ENCODE measurements at places on chromosomes 7 and 10.

DNA sequence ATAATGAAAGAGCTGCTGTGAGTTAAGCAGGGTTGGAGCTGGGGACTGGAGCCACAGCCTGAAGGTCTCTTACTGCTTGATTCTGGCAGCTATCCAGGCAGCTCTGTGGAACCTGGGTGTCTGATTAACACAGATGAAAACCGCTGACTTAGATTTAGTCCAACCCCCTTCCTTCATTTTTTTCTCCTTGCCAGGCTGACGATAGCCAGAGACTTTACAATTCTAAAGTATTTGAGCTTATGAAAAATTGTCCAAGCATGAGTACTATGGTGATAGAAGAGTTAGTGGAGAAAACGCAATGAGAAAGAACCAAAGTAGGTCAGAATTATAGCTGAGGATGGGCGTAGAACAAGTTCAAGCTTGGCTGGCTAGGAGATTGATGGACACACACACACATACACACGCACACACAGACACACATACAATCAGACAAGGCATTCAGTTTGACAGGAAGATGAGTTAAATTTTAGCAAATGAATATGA is 13.5 kb upstream of the GPR85 start:
- DNase-seq, result no peak

DNA sequence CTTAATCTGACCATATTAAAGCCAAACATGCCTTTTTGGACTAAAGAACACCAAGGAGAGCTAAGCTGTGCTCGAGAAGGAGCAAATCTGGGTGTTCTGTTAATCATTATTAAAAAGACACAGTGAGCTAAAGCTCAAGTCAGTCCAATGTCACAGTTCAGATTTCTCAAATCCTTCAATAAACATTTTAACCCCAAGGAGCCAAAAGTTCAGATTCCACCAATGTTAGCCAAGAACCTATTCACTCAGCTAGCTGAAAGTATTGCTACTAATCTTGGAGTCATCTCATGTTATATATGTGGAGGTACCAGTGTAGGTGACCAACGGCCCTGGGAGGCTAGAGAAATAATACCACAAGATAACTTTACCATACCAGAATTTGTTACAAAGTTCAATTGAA is 14.5 kb upstream of the ZNF33B start:
- no peak for DNase-seq

- DNase-seq, result no peak
These were observed 35.3 kb downstream of the VSTM4 start for GRCh38 chr10:49080071-49080470.

- DNase-seq, result no peak
These were observed 35.9 kb upstream of the FZD9 start for GRCh38 chr7:73397521-73398281.

DNA sequence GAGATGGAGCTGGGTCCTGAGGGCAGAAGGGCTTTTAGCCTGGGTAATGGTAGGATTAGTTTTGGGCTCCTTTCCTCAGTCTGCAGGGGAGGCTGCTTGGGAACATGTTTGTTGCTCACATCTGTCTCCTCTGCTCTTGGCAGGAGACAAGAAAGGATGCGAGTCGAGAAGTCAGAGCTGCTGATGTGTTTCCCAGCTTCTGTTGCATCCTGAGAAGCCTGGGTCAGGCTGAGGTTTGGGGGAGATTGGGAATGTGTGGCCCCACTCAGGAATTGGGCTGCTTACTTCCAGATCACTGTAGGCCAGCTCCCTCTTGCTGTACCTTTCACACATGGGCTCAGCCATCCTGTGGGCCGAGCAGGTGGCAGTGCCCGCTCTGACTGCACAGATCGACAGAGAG is 79.2 kb downstream of the CCNY start:
- no peak for DNase-seq

GRCh38 chr7:106039486-106040060 is 72.5 kb downstream of the SYPL1 start:
- no peak for DNase-seq

GRCh38 chr10:62870866-62871265 is 54.7 kb upstream of the EGR2 start:
- DNase-seq, result no peak

All from CD4-positive, alpha-beta T cell treated with Interleukin-6 for 4 hours (primary cell).